ENCODE measurements at places on chromosomes 12 and 14.
A peak's percentile ranks its signal among the peaks of the same experiment; 100 is the strongest.

DNA sequence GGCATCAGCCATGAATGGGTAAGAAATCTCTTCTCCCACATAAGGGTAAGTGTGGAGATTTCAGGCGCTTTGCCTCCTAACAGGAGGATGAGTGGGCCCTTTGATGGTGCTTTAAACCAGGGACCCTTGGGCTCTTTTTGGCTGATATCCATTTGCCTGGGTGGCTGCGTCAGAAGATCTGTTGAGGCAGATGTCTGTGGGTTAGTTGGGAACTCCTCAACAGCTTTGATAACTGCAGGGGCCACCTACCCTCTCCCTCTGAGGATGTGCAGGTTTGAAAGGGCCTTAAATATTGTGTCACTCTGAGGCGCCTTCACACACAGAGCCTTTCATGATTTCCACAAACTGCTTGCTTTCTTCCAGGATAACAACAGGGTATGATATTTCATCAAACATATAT is 210.7 kb downstream of the PPM1H start:
- no peaks in the 10 kb centered on the region for H3K4me1 ChIP-seq
- no peak overlapping the region for H3K4me3 ChIP-seq
- no peak overlapping the region for H3K27ac ChIP-seq
- DNase-seq: no peak

DNA sequence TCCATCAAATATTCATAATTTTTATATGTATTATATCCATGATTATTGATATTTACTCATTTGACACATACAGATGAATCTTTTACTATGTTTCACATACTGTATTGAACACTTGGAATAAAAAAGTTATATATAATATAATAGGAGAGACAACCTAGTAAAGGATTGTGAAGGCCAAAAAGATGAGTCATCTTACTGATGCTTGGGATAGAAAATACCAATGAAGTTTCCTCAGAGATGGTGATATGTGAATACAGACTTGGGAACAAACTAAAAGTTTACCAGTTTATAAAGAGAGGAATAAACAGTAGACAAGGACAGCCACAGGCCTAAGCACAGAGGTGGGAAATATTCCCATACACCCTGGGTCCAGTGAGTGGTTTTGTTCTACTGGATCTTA is 743.9 kb upstream of the FLRT2 start:
- H3K27me3 ChIP-seq: no peaks in the 10 kb centered on the region
- no peak overlapping the region for H3K4me3 ChIP-seq
- H3K27ac ChIP-seq: no peak overlapping the region
- no peaks in the 10 kb centered on the region for H3K36me3 ChIP-seq
- no peaks in the 10 kb centered on the region for H3K4me1 ChIP-seq

- H3K27me3 ChIP-seq: no peaks in the 10 kb centered on the region
- DNase-seq: no peak
- H3K36me3 ChIP-seq: peaks cover 95% of the 10 kb centered on the region
- peak overlapping the region; percentile 66 for H3K27ac ChIP-seq
- no peak overlapping the region for H3K4me3 ChIP-seq
- peaks cover 20% of the 10 kb centered on the region for H3K4me1 ChIP-seq
Observed at GRCh38 chr14:91284146-91284790, 39.8 kb upstream of the GPR68 start.

GRCh38 chr14:21399311-21399870 is 15.6 kb upstream of the SUPT16H start:
- DNase-seq: no peak
- no peak overlapping the region for H3K4me3 ChIP-seq
- H3K27me3 ChIP-seq: no peaks in the 10 kb centered on the region
- H3K36me3 ChIP-seq: peaks cover 92% of the 10 kb centered on the region

- no peaks in the 10 kb centered on the region for H3K36me3 ChIP-seq
- H3K4me3 ChIP-seq: peak within 1 kb of the TSS; percentile 67
- peak; percentile 82 for DNase-seq
- no peaks in the 10 kb centered on the region for H3K27me3 ChIP-seq
- H3K27ac ChIP-seq: peak within 1 kb of the TSS; percentile 58
Observed at GRCh38 chr14:58637391-58638230, at the start of gene DACT1. Gene DACT1 (plus strand): TSS chr14:58637962. CDS start chr14:58638203, 241 bp downstream.

DNA sequence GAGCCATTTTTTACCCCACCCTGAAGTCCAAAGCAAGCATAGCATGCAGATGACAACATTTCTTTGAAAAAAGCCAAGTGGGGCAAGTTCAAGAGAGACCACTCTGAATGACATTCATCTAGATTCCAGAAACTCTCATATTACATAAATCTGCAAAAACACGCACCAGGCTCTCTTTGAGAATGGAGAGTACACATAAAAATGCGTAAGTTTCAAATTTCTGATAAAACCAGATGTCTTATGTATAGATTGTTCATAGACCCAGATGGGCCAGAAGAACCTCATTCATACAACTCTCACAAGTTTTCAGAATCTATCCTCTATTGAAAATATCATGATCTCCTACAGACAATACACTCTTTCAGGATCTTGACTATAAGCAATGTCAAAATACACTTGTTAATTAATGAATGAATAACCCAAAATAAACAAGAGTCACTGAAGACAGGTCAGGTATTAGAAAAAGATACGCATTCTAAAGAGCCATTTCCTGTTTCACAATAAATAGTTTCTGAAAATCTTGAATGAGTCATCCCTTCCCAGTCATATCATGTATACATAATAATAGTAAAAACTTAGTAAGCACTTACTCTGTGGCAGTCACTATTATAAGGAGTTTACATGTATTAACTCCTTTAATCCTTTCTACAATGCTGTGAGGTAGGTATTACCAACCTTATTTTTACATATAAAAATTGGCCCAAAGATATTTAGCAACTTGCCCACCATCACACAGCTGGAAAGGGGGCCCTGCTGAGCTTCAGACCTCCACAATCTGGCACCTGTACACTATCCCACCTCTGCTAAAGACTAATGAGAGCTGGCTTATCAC is 72.0 kb downstream of the PPP2R5E start:
- no peaks in the 10 kb centered on the region for H3K4me1 ChIP-seq
- H3K27me3 ChIP-seq: no peaks in the 10 kb centered on the region
- no peak for DNase-seq
- no peak overlapping the region for H3K27ac ChIP-seq

All from B cell (primary cell).